ENCODE measurements at places on chromosomes 2 and 18.

DNA sequence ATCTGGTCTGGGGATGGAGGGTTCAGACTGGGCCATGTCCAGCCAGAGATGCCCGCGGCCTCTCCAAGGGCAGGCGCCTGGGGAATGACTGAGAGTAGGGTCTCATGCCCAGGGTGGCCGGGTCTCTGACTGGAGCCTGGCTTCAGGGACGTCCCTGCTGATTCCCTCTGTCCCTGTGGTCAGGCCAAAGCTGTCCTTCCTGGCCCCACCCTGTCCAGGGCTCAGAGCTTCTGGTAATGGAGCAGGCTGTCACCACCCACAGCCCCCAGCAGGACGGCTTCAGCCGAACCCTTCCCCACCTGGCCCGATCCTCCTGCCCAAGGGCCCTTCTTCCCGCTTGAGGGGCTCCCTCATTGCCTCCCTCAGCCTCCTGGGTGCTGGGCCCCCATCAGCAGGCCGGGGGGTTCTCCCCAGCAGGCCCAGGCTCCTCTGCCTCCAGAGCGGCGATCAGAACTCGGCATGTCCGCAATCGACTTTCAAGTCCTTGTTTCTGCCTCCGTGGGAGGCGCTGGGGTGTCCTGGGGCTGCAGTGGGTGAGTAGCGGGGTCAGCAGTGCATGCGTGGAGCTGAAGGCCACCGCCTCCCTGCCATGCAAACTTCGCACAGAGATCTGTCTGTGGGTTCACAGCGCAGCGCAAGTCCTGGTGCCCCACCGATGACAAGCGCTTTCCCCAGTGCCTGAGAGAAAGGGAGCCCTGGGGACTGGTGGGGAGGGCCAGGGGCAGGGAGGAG is 18.3 kb downstream of the RAMP1 start:
- DNase-seq: no peak

- no peak for DNase-seq
Measured at GRCh38 chr2:27779417-27780055, 8.0 kb downstream of the MRPL33 start.

GRCh38 chr2:39123436-39123999 is 2.7 kb upstream of the SOS1 start:
- DNase-seq: no peak

- DNase-seq: peak; percentile 51
Measured at GRCh38 chr2:29014811-29015421, 33.8 kb downstream of the TOGARAM2 start.

DNA sequence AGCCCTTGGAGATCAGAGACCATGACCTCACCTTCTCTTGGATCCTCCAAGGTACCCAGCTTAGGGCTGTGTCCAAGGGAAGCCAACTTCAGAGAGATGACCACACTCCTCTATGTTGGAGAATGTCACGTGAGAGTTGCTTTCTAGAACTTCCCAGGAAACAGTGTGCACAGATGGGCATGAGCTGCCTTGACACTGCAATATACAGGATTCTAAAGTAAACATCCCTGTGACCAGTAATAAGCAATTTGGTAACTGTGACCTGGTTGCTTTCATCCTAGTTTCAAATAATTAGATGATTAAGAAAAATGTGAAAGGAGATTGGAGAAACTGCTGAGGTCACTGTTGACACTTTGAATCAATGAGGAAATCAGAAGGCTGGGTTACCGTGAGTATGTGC is 181.1 kb upstream of the EPAS1 start:
- DNase-seq: no peak

DNA sequence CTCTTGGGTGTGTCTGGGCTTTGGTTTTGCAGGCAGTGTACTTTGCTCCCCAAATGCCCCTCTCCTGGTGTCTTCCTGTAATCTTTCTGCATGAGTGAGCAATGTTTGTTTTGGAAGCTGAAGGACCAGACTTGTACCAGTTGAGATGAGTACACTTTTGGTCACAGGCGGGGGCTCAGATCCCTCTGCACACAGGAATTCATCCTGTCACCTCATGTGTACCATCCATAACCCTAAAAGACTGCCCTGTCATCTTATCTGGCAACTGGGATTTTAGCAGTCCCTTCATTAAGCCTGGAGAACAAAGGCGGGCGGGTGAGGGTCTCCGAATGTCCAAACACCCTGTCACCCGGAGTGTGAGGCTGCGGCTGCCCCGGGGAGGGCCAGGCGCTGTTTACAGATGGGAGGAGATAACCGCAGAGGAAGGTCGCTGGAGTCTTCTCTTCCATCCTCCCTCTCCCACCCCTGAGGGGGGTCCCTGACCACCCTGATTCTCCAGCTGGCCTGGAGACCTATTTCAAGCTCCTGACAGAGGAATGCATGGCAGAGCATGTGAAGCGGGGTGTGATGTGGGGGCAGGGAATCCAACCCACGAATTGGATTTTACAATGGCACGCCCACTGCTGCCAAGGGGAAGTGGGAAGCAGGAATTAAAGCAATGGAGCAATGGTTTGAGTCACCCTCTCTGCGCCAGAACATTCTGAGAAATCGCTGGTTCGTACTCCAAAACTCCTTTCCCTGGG is 158.2 kb upstream of the MYCN start:
- DNase-seq: no peak

GRCh38 chr2:124180635-124181034 is 155.5 kb downstream of the CNTNAP5 start:
- no peak for DNase-seq

DNA sequence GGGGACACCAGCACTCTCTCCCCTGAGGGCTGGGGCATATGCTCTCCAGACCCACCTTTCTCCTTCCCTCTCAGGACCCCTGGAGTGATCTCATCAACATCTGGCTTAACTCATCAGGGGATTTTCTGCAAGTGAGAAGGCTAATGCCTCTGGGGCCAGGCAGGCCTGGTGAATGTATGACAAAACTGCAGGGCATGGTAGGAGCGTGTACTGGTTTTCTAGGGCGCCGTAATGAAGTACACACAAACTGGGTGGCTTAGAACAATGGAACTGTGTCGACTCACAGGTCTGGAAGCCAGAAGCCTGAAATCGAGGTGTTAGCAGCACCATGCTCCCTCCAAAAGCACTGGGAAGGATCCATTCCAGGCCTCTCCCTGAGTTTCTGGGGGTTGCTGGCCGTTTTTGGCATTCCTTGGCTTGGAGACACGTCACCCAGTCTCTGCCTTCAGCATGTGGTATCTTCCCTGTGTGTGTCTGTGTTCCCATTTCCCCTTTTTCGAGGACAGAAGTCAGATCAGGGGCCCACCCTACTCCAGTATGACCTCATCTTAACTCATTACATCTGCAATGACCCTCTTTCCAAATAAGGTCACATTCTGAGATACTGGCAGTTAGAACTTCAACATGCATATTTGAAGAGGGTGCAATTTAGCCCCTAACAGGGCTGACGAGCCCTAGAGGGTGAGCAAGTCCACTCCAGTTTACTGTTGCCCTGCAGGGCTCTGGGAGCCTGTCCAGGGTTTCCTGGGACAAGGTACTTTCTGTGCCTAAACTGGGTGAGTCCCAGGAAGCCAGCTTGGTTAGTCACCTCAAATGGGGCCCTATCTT is 45.5 kb upstream of the CAB39 start:
- DNase-seq: peak; percentile 39

DNA sequence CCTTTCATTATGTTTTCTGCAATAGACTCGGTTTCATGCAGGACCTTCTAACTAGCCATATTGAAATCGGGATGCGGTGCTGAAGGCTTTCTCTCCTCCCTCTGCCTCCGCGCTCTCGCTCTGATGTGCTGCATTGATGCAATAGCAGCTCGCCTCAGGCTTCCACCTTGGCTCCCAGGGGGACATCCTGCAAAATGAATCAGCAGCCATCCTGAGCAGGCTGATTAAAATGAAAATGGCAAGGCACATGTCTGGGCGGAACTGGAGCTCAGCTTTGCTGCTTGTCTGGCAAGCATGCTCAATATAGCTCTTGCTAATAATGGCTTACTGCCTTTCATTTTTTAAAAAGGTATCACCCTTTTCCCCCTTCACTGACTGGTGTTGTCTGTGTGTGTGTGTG is 806 bp upstream of the MYT1L start:
- DNase-seq: no peak

GRCh38 chr2:24434541-24434940 is 56.5 kb upstream of the NCOA1 start:
- no peak for DNase-seq

GRCh38 chr2:237459741-237460174 is 27.3 kb upstream of the MLPH start:
- DNase-seq: no peak

- no peak for DNase-seq
Measured at GRCh38 chr2:191018643-191019119, 4.7 kb upstream of the STAT1 start.

DNA sequence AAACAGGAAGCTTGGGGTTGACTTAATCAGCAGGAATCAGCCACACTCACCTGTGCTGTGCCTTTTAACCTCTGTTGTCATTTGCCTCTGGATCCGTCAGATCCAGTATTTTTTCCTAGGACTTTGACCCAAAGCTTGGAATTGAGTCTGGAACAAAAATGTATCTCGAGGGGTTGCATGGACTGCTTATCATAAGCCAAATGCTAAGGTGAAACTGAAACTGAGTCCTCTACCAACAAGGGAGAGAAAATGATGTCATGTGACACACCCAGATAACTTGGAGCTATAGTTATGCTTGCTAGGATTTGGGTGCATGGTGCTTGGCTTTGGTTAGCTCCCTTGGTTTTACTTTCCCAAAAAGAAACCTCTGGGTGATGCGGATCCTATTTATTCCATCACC is 2158.6 kb upstream of the PIK3C3 start:
- no peak for DNase-seq

- no peak for DNase-seq
Measured at GRCh38 chr2:37920570-37920969, 4.5 kb upstream of the RMDN2 start.

- DNase-seq: no peak
Measured at GRCh38 chr18:13302457-13303225, 84.1 kb downstream of the LDLRAD4 start.

- no peak for DNase-seq
Measured at GRCh38 chr18:36757081-36757480, 71.7 kb downstream of the TPGS2 start.

DNA sequence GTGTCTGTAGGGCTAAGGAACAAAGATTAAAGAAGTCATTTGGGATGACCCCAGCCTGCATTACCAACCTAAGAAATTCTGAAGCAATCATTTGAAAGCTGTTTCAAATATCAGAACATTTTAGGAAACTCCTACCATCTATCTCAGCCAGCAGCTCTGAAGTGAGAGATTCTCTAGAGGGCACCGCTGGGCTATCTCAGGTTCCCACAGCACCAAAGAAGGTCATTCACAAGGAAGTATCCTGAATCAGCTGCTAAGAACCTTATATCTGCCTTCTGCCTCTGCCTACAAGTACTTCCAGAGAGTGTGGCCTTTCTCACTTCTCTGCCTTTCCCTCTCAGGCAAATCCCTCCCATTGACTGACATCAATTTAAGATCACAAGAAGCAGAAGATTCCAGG is 13.4 kb upstream of the EVA1A start:
- no peak for DNase-seq

DNA sequence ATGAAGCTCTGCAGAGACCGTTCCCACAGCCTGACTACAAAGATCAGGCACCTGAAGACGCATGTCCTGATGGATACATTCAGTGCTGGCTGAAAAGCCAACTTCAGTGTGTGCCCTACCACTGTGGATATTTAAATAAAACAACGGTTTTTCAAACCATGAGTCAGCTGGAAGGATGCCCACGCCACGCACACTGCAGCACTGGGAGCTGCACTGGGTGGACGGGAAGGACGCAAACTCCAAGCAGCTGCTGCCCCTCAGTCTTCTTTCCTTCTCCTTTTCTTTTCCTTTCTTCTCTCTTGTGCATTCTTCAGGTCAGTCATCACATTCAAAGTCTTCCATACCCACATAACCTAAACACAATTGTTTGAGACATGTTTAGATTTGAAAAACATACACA is 7.9 kb downstream of the TMEM18 start:
- DNase-seq: no peak

GRCh38 chr2:238694136-238694755 is 153.6 kb upstream of the TWIST2 start:
- DNase-seq: no peak

DNA sequence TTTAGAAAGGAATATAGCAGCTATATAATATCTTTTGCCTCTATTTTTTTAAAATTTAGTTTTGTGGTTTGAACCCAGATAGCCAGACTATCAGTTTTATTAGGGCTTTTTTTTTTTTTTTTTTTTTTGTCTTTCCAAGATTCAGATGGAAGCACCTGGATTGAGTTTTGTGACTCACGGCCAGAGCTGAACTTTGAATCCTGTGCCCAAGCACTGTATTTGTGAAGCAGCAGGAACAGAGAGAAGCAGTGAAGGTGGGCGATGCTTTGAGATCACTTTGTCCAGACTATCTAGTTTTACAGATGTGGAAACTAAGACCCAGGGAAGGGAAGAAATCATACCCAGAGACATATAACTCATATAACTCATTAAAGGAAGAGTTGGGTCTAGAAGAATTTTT is 33.9 kb downstream of the RPL37A start:
- DNase-seq: no peak

- DNase-seq: no peak
Measured at GRCh38 chr2:54872780-54873179, 149.3 kb downstream of the EML6 start.

- DNase-seq: no peak
Measured at GRCh38 chr2:53455094-53455493, 312.5 kb upstream of the CHAC2 start.

GRCh38 chr2:144708626-144709025 is 188.7 kb upstream of the ZEB2 start:
- no peak for DNase-seq

GRCh38 chr2:240965296-240965904 is 33.0 kb upstream of the SNED1 start:
- peak; percentile 32 for DNase-seq

- DNase-seq: no peak
Measured at GRCh38 chr2:24204505-24204904, 29.7 kb downstream of the FAM228A start.

DNA sequence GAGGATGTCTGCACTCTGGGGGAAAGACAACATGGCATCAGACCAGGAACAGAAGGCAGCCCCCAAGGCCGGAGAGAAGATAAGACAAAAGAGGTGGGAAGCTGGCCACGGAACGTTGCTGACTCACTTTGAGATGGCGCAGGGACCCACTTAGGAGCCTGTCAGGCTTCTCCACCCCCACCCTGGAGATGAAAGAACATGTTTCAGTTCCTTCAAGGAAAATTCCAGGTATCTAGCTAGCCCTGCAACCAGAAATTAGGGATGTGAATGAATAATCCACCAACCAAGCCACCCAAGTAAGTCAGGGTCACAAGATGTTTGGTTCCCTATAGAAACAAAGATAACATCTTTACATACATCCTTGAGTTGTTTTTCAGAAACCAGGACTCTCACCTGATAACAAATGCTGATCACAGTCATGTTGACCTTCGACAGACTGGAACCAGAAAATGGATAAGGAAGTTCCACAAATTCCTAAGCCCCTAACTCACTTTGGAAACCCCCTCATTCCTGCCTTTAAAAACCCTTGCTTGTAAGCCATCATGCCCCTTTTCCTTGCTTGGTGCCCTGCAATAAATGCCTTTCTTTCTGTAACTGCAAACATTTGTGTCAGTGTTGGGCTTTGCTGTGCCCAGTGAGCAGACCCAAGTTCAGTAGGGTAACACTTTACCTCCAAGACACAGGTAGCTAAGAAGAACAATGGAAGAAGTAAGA is 31.9 kb downstream of the PSTPIP2 start:
- DNase-seq: no peak

GRCh38 chr18:8750954-8751415 is 45.6 kb downstream of the MTCL1 start:
- DNase-seq: no peak

GRCh38 chr18:79548621-79548985 is 131.0 kb upstream of the CTDP1 start:
- no peak for DNase-seq

GRCh38 chr18:70421471-70422390 is 132.9 kb downstream of the SOCS6 start:
- DNase-seq: peak; percentile 37
